HFFc6 (cell line): ENCODE measurements at places on chromosomes 6 and 20.

DNA sequence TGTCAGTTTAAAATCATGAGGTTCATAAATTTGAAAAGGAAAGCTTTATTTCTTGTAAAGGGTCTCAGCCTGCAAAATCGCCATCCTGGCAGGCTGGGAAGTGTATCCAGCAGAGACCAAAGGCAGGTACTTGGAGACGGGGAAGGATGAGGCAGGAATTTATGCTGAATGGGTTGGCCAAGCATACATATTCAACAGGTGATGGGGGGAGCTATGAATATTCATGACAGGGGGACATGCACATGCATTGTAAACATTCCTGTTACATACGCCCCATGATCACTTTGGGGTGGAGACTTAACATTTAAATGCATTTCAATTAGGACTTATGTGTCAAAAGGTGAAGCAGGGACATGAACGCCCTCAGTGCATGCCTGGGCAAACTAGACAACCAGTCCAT lies 9.8 kb upstream of the SLC22A1 start:
- H3K27me3 ChIP-seq: no peaks in the 10 kb centered on the region; the same call in 1 of the 2 replicates
- H3K4me3 ChIP-seq: no peak overlapping the region
- peaks cover 11% of the 10 kb centered on the region for H3K4me1 ChIP-seq
- peaks cover 18% of the 10 kb centered on the region for H3K36me3 ChIP-seq

DNA sequence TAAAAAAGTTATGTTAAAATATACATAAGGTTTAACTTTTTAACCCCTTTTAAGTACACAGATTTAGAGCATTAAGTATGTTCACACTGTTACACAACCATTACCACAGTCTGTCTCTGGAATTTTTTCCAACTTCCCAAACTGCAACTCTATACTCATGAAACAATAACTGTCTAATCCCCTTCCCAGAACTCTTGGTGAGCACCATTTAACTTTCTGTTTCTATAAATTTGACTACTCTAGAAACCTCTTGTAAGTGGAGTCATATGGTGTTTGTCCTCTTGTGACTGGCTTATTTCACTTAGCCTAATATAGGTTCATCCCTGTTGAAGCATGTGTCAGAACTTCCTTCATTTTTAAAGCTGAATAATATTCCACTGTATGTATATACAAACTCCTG lies 98.1 kb downstream of the MAP3K7 start:
- no peaks in the 10 kb centered on the region for H3K36me3 ChIP-seq
- H3K4me1 ChIP-seq: no peaks in the 10 kb centered on the region
- no peak overlapping the region for H3K4me3 ChIP-seq
- no peak overlapping the region for H3K27ac ChIP-seq
- no peak for DNase-seq
- H3K27me3 ChIP-seq: peaks cover 12% of the 10 kb centered on the region

DNA sequence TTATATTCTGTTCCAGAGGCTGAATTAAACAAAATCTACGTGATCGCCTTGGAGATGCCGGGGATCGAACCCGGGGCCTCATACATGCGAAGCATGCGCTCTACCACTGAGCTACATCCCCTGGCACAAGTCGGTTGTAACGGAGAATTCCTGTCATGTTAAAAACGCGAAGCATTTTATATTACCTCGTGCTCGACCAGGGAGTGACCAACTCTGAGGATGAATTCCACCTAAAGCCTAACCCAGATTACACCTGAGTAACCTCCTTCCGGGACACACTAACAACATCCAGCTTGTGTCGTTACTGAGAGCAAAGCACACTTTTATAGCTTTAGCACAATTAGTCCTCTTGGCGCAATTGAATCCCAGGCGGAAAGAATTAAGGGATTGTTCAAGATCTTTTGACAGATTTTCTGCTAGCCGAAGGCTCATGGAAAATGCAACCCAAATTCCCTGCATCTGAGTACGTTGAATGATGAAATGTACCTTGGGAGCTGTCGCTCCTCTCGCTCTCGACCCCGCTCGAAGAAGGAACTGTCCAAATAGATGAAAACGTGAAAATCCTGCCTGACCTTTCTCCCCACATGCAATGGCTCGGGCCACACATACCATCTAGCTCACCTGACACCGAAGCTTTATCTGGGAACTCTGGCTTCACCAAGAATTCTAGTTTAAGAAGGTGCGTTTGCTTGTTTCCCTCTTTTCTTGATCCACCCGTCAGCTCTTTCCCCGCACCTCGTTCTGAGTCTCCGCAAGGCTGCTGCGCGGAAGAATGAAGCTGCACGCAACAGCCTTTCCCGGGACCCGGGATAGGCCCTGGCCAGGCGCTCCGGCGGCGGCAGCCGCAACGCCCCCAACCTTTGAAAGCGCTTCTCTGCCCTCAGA lies 148.3 kb downstream of the GPX5 start:
- no peaks in the 10 kb centered on the region for H3K36me3 ChIP-seq
- H3K4me3 ChIP-seq: peak overlapping the region; percentile 90
- peak; percentile 67 for DNase-seq
- H3K4me1 ChIP-seq: peaks cover 10% of the 10 kb centered on the region
- no peak overlapping the region for H3K27ac ChIP-seq
- H3K27me3 ChIP-seq: peaks cover 6% of the 10 kb centered on the region

DNA sequence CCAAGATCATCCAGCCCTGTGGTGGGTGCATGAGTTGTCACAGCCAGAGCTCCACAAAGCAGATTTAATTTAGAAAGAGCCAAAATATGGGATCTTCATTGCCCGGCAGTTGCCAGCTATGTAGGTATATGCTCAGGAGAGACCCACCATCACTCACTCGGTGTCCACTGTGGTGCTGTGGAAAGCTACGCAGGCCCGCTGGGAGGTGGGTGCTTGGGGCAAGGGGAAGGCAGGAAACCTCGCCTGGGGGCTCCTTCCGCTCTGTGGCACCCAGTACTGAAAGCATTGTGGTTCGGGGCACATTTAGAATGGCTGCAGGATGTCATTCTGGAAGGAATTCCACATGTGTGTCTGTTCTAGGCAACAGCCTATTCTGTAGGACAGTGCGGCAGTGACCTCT lies 259.9 kb downstream of the TAF4 start:
- no peak overlapping the region for H3K27ac ChIP-seq
- no peaks in the 10 kb centered on the region for H3K4me1 ChIP-seq
- DNase-seq: no peak
- H3K4me3 ChIP-seq: no peak overlapping the region
- no peaks in the 10 kb centered on the region for H3K36me3 ChIP-seq

DNA sequence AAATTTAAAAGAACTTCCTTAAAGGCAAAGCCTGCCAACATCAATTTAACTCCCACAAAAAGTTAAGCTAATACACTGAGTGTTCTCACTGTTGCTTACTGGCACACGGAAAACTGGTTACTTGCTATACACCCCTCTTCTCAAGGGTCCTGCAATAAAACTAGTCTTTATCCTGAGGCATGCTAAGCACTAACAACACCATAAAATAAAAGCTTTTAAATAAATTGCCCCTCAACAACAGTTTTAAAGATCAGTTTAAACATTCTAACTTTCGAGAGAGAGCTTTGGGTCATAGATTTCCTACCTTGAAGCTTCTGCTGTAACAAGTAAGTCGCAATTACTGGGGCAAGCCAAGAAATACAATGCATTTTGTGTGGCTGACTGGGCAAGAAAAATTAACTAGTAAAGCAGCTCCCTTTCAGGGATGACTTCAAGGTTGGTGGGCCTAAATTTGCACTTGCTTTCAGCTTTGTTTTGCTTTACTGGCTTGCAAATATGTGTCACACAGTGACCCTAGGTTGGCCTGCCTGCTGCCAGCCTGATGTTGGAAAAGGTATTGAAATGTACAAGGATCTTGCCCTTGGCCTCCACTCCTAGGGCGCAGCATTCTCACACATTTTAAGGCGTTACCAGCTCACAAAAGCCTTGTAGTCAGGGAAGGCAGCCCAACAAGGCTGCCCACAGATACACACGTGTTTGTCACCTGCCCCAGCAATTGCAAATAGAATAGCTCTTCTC lies 4.0 kb upstream of the HEY2 start:
- DNase-seq: no peak
- H3K36me3 ChIP-seq: no peaks in the 10 kb centered on the region
- H3K27ac ChIP-seq: no peak overlapping the region

DNA sequence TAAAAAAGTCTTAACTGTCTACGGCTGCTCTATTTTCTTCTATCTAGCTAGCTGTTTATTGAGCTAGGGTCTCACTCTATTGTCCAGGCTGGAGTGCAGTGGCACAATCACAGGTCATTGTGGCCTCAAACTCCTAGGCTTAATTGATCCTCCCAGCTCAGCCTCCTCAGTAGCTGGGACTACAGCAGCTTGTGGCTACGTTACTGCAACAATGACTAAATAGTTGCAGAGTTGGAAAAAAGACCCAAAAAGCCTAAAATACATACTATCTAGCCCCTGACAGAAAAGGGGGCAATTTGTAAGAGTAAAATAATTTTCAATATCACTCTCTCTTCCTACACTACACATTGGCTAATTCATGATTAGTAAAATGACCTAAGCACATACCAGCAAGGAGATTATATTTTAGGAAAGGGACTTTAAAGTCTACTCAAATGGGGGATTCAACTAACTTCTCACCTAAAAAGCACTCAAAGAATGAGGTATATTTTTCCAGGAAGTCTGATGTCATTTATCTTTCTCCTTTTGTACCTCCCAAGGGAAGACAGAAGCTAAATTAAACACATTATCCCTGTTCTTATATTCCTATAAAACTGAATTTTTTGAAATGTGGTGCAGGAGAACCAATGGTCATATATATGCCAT lies 82.8 kb downstream of the ZMYND8 start:
- peaks cover 31% of the 10 kb centered on the region for H3K36me3 ChIP-seq
- no peak for DNase-seq
- peaks cover 5% of the 10 kb centered on the region; the same call in 1 of the 2 replicates for H3K27me3 ChIP-seq
- peak overlapping the region; percentile 94 for H3K27ac ChIP-seq
- H3K4me3 ChIP-seq: peak overlapping the region; percentile 62

- no peak for DNase-seq
- H3K27ac ChIP-seq: no peak overlapping the region
- H3K36me3 ChIP-seq: no peaks in the 10 kb centered on the region; the same call in none of the 2 replicates
- peaks cover 13% of the 10 kb centered on the region; the same call in 1 of the 2 replicates for H3K4me1 ChIP-seq
- H3K4me3 ChIP-seq: no peak overlapping the region
Observed at GRCh38 chr20:34375977-34376430, 12.9 kb downstream of the ITCH start.

DNA sequence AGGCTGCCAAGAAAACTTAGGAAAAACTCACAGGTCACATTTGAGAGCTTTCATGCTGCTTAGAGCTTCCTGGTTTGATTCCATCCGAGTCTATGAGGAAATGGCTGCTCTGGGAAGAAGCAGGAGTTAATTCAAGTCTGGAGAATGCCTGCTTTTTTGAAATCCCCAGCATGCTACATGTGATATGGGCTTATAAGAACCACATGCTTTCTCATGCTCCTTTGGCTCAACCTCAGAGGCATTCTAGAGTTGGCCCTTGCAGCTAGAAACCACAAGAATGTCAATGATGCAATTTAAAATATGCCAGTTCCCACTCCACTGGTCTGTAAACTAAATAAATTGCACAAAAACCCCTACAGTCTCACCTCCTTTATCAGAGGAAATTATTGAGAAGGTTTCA lies 142.9 kb upstream of the OLIG3 start:
- no peak overlapping the region for H3K27ac ChIP-seq
- DNase-seq: peak; percentile 82
- peaks cover 10% of the 10 kb centered on the region for H3K27me3 ChIP-seq
- no peak overlapping the region for H3K4me3 ChIP-seq
- peaks cover 10% of the 10 kb centered on the region; the same call in 1 of the 2 replicates for H3K4me1 ChIP-seq

DNA sequence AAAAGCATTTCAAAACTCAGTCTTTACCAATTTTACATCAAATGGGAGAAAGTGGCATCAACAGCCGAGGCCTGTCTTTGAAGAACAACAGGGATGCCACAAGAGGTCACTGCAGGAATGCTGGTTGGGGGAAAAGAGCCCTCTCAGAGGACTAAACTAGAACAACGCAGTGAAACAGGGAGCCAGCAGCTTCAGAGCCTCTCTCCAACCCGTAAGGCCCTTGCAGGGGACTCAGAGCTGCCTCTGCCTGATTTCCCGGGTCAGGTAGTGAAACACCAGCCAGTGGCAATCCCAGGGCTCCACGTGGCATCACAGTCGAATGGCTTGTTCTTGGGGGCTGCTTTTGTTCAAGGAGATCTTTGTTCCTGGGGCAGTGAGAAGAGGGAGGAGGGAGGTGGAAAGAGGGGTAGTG lies 55.0 kb upstream of the KCNK16 start:
- peak; percentile 3 for DNase-seq
- H3K27ac ChIP-seq: no peak overlapping the region
- no peaks in the 10 kb centered on the region for H3K4me1 ChIP-seq
- no peaks in the 10 kb centered on the region for H3K36me3 ChIP-seq
- no peaks in the 10 kb centered on the region for H3K27me3 ChIP-seq

- H3K36me3 ChIP-seq: no peaks in the 10 kb centered on the region
- peaks cover 20% of the 10 kb centered on the region for H3K27me3 ChIP-seq
- no peak overlapping the region for H3K27ac ChIP-seq
- DNase-seq: no peak
Observed at GRCh38 chr6:163725008-163725941, 310.8 kb downstream of the QKI start.

GRCh38 chr6:4316867-4317400 lies 181.6 kb upstream of the ECI2 start:
- peak overlapping the region; percentile 58 for H3K4me3 ChIP-seq
- peaks cover 79% of the 10 kb centered on the region for H3K4me1 ChIP-seq
- no peaks in the 10 kb centered on the region; the same call in 1 of the 2 replicates for H3K27me3 ChIP-seq
- peak; percentile 86 for DNase-seq

GRCh38 chr6:10582774-10583508 lies 61.8 kb downstream of the GCNT2 start:
- no peak overlapping the region for H3K27ac ChIP-seq
- peaks cover 8% of the 10 kb centered on the region for H3K27me3 ChIP-seq
- no peaks in the 10 kb centered on the region for H3K36me3 ChIP-seq

DNA sequence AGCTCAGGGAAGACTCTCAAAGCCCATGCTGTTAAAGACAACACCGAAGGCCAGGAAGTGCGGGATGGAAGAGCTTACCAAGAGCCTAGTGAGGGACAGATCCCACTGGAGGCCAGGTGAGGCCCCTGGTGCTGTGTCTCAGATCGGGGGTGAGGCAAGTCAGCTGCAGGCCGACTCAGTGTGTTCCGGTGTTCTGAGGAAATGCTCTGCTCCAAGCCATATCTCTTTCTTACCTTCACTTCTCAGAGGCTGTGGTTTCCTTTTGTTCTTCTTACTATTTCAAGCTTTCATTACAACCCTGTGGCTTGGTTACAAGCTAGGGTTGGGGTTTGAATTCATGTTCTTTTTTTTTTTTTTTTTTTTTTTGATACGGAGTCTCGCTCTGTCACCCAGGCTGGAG lies 114.3 kb upstream of the ZFP64 start:
- H3K4me1 ChIP-seq: no peaks in the 10 kb centered on the region
- peaks cover 7% of the 10 kb centered on the region for H3K27me3 ChIP-seq
- H3K36me3 ChIP-seq: no peaks in the 10 kb centered on the region
- H3K27ac ChIP-seq: no peak overlapping the region

- no peak overlapping the region for H3K27ac ChIP-seq
- H3K4me1 ChIP-seq: no peaks in the 10 kb centered on the region
- H3K27me3 ChIP-seq: peaks cover 2% of the 10 kb centered on the region; the same call in 1 of the 2 replicates
- no peak overlapping the region for H3K4me3 ChIP-seq
Observed at GRCh38 chr6:167073679-167074274, 49.1 kb upstream of the CCR6 start.

DNA sequence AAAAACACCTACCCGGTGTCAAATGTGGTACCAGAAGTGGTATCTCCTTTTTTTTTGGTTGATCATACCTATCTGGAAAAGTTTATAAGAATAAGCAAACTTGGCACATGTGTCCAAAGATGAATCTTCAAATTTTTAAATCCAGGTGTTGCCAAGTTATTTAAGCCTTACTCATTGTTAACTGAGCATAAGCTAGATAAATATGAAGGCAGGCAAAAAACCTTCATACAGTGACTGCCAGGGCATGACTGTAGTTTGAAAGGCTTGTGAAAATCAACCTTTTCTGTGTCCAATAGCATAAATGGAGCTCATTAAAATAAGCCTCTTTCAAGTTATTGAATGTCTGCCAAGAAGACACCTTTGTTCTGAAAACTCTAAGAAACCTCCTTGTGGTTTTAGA lies 699.2 kb downstream of the DOK5 start:
- no peaks in the 10 kb centered on the region for H3K36me3 ChIP-seq
- no peaks in the 10 kb centered on the region for H3K4me1 ChIP-seq
- no peaks in the 10 kb centered on the region for H3K27me3 ChIP-seq
- no peak overlapping the region for H3K27ac ChIP-seq
